Hematopoietic multipotent progenitor cell treated with erythropoietin and hydrocortisone succinate and interleukin-3 and kit ligand, for 6 days (in vitro differentiated cells): ENCODE measurements at places on chromosomes 7 and 10.

- no peak for DNase-seq
These were observed 32.6 kb downstream of the NET1 start for GRCh38 chr10:5445006-5445405.

GRCh38 chr7:154415709-154416399 lies 363.7 kb downstream of the DPP6 start:
- DNase-seq = no peak

DNA sequence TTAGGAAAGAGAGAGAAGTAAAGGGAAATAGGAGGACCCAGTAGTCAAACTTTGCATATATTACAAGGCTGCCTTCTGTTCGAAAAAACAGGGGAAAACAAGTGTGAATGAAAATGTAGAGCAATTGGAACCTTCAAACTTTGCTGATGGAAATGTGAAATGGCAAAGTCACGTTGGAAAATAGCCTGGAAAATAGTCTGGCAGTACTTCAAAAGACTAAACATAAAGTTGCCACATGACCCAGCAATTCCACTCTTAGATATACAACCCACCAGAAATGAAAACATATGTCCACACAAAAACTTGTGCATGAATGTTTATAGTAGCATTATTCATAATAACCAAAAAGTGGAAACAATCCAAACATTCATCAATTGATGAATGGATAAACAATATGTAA lies 78.6 kb upstream of the IFRD1 start:
- DNase-seq = no peak

GRCh38 chr10:98878418-98878817 lies 357.2 kb downstream of the HPSE2 start:
- no peak for DNase-seq

GRCh38 chr7:133293384-133294160 lies 40.7 kb downstream of the EXOC4 start:
- no peak for DNase-seq

- DNase-seq = peak; percentile 5
These were observed 128.6 kb downstream of the WDR37 start for GRCh38 chr10:1184541-1185430.

DNA sequence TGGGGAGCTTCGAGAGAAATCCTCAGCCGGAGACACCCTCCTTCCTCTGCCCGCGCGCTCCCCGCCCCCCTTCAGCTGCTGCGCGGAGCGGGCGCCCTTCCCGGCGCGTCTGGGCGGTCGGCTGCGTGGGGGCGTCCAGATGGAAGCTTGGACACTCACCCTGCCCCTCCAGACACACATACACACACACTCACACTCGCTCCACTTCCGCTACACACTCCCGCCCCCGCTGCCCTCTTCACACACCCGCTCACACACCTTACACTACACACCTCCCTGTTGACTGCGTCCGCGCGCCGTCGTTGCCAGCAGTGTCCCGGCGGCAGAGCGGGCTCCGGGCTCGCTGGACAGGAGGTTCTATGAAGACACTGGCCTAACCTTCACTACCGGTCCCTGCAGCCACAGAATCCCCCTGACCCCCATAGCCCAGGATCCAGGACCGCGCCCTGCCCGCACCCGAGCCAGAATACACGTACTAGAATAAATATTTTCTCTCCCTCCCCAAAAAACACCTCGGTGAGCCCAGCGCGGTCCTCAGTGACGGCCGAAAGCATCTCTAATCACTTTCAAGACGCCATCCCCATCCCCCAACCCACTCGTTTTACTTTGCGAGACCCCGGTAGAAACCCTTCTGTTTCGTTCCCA lies 1.1 kb upstream of the EGR2 start:
- no peak for DNase-seq

- peak; percentile 89 for DNase-seq
These were observed 1.3 kb downstream of the ZNRF2 start for GRCh38 chr7:30285536-30286284.

DNA sequence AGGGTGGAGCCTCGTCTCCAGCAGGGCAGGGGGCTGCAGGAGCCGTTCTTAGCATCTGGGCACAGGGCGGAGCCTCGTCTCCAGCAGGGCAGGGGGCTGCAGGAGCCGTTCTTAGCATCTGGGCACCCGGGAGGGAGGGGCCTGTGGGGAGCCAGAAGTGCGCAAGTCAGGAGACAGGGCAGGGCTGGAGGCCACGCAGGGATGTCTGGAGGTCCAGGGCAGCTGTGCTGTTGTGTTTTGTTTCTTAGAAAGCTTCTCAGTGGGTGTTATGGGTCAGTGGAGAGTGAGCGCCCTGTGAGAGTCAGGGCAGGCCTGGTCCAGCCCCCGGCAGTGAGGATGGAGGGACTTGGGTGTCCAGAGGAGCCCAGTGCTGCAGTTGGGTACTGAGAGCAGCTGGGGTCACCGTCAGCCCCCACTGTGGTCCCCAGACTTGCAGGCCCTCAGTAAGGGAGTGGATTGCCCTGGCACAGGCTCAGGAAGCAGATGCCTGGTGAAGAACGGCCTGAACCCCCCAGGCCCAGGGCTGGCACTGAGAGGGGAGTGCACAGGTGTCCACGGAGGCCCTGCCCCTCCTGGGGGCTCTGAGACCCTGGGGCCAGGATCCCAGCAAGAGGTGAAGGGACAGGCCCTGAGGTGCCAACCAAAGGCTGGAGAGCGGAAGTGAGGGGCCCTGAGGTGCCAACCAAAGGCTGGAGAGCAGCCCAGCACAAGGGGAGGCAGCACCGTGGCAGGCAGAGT lies 29.8 kb downstream of the FAM20C start:
- DNase-seq = no peak

DNA sequence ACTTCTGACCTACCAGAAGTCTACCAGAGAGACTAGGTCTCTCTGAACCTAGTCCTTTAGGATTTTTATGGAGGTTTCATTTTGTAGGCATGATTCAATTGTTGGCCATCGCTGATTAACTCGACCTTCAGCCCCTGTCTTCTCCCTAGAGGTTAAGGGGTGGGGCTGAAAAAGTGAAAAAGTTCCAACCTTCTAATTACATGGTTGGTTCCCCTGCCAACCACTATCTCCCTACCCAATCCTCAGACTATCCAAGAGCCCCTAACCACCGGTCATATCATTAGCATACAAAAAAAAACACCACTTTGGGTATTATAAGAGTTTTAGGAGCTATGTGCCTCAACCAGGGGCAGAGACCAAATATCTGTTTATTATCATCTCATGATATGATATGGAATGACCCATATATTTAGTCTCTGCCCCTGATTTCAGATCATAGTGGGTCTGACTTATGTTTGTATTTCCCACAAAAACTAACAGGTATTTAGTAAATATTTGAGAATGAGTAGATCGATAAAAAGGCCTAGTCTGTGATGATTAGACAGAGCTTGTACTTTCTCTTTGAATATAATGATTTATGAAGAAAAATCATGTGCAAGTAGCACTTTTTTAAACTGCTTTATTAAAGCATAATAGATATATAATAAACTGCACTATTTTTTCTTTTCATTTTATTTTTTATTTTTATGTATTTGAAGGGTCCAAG lies 35.8 kb downstream of the DNAJC9 start:
- no peak for DNase-seq

GRCh38 chr10:122879339-122880273 lies at the start of gene FAM24B:
Gene FAM24B, minus strand, starts transcription at chr10:122879581. Its CDS starts 29,066 bp downstream, at chr10:122850515.
- DNase-seq = peak; percentile 99

- DNase-seq = no peak
These were observed 137.0 kb downstream of the NRF1 start for GRCh38 chr7:129748356-129749109.

GRCh38 chr7:98602755-98603398 lies 14.2 kb upstream of the NPTX2 start:
- no peak for DNase-seq

DNA sequence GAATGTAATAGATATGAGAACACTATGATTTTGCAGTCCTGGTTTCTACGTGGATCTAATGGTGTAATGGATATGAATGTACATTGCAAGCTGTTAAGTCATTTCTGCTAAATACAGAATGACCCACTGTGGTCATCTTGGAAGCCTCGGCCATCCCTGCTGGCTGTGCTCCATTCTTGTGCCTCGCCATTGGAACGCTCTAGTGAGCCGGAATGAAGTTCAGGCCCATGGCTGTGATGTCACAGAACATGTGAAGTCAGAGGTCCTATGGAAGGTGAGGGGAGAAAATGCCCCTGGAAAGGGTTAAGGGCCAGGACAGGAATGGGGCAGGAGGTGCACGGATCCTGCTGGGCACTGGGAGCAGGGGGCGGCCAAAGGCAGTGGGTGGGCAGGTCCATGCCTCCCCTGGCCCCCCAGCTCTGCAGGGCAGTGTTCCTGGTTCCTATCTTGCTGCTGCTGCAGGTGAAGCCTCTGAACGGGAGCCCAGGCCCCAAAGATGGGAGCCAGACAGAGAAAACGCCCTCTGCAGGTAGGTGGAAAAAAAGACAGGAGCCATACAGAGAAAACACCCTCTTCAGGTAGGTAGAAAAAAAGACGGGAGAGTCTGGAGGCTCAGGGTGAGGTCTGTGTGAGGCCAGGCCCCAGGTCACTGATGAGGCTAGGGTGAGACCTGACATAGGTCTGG lies at the start of gene LLCFC1:
Gene LLCFC1, plus strand, starts transcription at position 259 of the 685 bp plus-strand sequence. Its CDS starts 138 bp downstream, at position 397.
- peak; percentile 50 for DNase-seq

DNA sequence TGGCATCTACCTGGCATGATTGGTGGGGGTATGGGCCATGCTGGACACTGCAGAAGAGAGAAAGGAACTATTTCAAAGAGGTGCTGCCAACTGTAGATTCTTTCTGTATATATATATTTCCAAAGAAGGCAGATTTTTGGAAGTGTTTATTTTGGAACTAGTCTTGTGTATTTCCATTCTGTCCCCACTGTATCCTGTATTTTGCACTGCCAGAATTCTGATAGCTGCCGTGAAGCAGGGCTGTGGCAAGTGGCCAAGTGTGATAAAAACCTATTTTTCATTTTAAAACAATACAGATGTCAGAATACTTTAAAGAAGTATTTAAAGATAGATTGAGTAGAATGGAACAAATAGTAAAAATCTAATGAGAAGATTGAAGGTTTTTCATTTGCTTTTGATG lies 17.1 kb downstream of the MCU start:
- peak; percentile 63 for DNase-seq

DNA sequence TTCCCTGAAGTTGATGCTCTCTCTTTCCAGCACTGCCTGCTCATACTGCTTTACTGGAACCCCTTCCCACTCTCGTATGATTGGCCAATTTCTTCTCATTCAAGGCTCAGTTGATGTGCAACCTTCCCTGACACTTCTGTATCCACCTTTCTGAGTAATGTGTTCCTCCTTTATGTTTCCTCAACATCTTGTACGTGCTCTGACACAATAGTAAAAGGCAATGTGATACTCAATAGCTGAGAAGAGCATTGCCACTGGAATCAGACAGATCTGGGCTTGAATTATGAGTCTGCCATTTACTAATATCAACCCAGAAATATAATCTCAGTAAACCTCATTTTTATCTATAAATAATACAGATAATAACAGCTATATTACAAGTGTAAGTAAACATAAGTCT lies 34.7 kb downstream of the ARL4A start:
- DNase-seq = peak; percentile 14

- no peak for DNase-seq
These were observed 29.9 kb upstream of the IFRD1 start for GRCh38 chr7:112420236-112420861.

GRCh38 chr7:82335001-82335400 lies 108.6 kb downstream of the CACNA2D1 start:
- DNase-seq = no peak

GRCh38 chr7:51328351-51328801 lies 11.8 kb upstream of the COBL start:
- DNase-seq = no peak

DNA sequence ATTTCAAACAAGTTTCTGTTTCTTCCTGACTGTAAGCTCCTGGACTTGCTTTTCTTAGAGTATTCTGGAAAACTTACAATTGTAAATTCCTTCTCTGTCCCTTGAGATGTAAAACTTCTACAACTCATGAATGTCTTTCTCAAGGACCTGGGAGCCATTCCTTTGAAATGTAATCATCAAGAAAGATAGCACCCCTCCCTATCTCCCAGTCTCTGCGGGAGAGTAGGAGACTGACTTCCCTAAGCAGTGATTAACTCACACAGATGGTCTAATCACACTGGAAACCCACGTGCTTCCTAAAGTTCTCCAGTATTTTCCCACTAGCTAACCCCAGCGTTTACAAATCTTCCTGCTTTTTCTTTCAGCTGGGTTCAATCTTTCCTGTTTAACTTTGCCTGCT lies 549.4 kb downstream of the SORCS1 start:
- DNase-seq = no peak

DNA sequence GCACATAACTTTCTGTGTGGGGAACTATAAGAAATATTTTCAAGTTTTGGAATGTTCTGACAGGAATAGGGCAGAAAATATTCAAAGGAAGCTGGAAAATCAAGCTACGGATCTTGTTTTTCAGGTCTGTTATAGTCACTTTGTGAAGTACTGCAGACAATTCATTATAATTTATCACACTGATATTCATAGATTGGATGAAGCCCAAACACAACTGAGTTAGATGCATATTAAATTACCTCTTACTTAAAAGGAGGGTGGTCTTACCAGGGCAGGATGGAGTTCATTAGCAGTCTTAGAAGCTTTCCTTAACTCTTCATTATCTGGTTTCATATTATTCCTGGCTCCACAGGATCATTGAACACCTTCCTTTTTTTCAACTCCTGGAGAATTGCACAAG lies 242.3 kb downstream of the DYNC1I1 start:
- DNase-seq = no peak

DNA sequence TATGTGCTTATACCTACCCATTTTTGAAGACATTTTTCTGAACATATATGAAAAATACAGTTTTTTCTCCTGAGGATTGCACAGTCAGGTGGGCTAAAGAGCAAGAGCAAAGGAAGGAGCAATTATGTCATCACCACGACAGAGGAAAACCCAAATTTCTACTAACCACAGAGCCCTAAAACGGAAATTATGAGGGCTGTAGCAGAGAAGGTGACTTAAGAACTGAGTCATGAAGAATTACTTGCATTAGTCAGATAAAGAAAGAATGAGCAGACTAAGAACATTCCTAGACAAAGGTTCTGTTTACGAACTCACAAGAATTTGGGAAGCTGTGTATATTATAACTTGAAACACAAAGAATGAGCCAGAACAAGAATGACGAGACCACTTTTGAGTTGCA lies 974.4 kb downstream of the NXPH1 start:
- DNase-seq = no peak

- DNase-seq = peak; percentile 37
These were observed 714.5 kb upstream of the POT1 start for GRCh38 chr7:125644109-125644508.

- no peak for DNase-seq
These were observed 304.7 kb downstream of the CDK14 start for GRCh38 chr7:90900628-90901356.

DNA sequence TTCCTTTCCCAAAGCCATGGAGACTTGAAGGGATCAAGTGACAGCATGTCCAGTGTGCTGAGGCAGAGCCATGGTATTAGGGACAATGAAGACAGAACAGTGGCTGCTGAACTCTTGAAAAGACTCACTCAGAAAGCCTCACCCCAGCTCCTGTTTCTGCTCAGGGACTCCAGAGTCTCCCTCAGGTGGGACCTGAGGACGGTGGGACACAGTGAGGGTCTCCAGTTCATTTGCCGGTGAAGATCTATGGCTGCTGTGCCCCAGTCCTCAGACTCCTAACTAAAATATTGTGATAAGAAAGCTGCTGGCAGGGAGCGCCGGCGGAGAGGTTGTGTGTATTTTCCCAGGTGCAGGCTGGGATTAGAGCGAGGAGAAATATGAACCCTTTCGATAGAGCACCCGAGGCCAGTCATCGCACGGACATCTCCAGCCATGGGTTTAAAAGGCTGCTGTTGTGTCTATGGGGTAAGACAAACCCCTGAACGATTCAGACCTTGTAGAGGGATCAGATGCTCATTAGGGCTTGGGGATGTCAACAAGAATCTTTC lies 57.2 kb downstream of the C7orf25 start:
- no peak for DNase-seq

- no peak for DNase-seq
These were observed 647 bp downstream of the PLAU start for GRCh38 chr10:73911553-73912004.

- no peak for DNase-seq
These were observed 161.9 kb upstream of the INSYN2A start for GRCh38 chr10:127358337-127358736.
